Endothelial cell (in vitro differentiated cells): ENCODE measurements at places on chromosomes 4 and X.

GRCh38 chr4:136687118-136687517, 845.2 kb downstream of the PCDH18 start:
- no peak for DNase-seq

GRCh38 chr4:73692254-73692653, 48.1 kb upstream of the CXCL8 start:
- no peak for DNase-seq

GRCh38 chrX:51931566-51932150, 38.2 kb downstream of the MAGED1 start:
- DNase-seq = no peak

GRCh38 chr4:156969101-156969500, 2.5 kb downstream of the PDGFC start:
- no peak for DNase-seq

DNA sequence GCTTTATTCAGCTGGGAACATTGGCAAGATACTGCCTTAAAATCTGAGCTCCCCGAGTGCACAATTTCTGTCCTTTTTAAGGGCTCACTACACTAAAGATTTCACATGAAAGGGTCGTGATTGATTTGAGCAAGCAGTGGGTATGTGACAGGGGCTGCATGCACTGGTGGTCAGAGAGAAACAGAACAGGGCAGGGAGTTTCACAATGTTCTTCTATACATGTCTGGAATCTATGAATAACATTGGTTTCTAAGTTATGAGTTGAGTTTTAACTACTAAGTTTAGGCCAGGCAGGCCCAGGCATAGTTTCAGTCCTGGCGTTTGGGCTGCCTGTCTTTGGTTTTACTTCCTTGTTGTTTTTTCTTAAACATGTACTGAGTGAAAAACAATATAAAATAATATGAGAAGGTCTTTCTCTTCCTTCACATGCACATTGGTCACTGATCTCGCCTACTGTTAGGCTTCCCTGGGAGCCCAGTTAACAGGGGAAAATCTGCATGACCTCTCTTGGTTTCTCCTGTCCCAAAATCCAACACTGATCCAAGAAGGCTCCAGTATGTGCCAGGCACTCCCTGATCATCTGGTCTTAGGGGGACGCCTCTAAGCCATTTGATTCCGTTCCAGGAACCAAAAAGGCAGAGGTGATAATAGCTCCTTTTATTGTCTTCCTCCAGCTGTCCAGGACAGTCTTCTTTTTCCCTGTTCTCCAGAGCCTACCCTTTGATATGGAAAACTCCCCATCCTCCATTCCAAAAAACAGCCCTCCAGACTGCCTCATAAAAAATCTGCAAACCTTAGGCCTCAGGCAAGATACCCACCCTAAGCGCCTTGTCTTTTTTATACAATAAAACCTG, at the start of gene UGT2B17:
TSS of gene UGT2B17 (minus strand) at position 51 of the 854 bp plus-strand sequence. CDS start 7,838 bp downstream, outside the sequence.
- no peak for DNase-seq

DNA sequence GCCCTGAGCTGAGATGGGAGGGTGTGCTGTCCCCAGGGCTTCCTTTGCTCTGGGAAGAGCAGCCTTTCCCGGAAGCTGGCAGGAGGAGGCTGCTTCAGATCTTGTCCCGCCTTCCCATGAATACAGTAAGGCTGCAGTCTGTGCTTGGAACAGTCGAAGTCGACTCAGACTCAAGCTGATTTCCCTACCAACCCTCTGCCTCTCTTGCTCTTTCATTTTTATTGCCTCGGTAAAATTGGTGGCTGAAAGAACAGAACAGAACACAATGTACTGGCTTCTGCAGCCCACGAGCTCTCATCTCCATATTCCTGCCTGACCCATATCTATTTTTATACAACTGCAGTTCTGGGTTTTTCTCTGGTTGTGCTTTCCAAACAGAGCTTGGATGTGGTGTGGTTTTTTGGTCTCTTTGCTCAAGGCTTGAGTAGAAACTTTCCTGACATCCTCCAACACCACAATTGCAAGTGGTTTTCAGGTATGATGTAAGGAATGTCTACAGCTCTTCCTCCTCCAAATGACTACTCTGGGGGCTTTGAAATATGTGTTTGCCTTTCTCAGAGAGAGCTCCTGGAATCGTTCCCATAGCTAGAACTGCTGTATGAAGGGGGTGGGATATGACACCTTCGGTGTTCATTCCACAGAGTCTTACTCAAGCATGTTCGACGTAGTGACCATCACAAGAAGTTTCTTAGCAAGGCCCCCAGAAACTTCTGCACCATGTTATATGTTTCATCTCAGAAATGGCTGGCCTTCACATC, 61.3 kb downstream of the ENPP6 start:
- no peak for DNase-seq

- no peak for DNase-seq
Observed at GRCh38 chrX:97790850-97791249, 907.1 kb downstream of the RPA4 start.
